ENCODE measurements at places on chromosomes 1 and 21. TPM values are rescaled to one million over a fixed set of nuclear protein-coding genes. Genes with fewer than 3 reads are reported as not detected.

CD34 gene
- 62.2 TPM for total RNA-seq

DNM3 gene
- 7.0 TPM for total RNA-seq

S100A9 gene
- 17.8 TPM for total RNA-seq

S100B gene
- total RNA-seq = 20.0 TPM

DIO1 gene
- not detected for total RNA-seq

ZNF648 gene
- total RNA-seq = 0.04 TPM

DNA sequence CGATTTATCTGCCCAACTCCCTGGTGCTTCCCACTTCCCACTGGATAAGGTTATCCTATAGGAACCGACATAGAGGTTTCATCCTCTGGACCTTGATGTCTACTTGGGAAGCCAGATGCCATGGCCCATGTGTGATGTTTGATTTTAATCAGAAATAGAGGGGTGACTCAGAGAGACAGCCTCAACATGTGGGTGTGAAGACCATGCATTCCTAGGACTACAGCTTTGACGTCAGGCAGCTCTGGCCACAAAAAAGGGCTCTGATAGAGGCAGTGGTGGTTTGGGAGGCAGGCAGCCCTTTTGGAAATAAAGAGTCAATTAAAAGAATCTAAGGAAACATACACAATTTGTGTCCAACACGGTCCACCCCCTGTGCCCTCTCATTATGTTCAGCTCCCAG, 5.2 kb upstream of the SH2D2A start:
- DNase-seq = no peak

- no peak for DNase-seq
Observed at GRCh38 chr1:179169616-179170467, 59.6 kb downstream of the ABL2 start.

DNA sequence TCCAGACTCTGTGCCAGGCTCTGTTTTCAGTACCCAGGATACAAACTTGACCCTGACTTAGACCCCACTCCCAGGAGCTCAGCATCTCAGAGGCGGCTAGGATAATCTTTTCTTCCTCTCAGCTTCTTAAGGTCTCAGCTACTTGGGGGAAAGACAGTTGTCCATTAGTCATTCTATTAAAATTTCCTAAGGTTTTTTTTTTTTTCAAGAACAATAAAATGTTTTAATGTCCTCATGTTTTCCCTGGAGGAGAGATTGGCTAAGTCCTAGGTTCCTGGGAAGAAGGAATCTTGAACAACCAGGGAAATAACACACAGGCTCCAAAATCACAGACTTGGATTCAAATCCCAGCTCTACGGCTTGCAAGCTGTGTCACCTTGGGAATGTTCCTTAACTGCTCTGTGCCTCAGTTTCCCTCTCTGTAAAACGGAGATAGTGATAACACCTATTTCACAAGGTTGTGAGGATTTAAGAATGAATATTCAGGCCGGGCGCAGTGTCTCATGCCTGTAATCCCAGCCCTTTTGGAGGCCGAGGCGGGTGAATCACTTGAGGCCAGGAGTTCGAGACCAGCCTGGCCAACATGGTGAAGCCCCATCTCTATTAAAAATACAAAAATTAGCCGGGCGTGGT, 33.0 kb downstream of the CDK18 start:
- DNase-seq = no peak

- no peak for DNase-seq
Observed at GRCh38 chr1:38153066-38153777, 106.6 kb upstream of the POU3F1 start.
